SJCRH30 (cell line): ENCODE measurements at places on chromosomes 6 and 20.

- no peak for DNase-seq
Measured at GRCh38 chr6:31663126-31663960, 1.5 kb downstream of the GPANK1 start.

- DNase-seq, result no peak
Measured at GRCh38 chr20:53723621-53724020, 130.0 kb upstream of the ZNF217 start.

GRCh38 chr6:75065523-75065922 is 140.3 kb downstream of the COL12A1 start:
- no peak for DNase-seq

DNA sequence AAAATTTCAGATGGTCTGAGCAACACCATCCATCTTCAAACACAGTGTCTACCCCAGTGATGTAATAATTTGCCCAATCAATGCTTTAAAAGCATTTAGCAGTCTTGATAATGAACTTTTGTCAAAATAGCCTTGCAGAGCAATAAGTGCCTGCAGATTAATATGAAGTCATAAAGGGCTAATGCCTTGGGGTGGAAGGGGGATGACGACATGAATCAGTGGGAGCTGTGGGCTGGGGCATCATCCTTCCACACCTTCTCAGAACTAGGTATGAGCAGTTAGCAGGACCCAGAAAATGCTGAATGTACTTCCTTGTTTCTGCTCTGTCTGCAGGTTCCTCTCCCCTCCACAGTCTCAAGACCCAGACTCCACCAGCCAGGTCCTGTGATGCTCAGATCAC is 166.2 kb upstream of the MAFB start:
- DNase-seq, result no peak

- DNase-seq, result no peak
Measured at GRCh38 chr6:126805861-126806260, 312.6 kb upstream of the RSPO3 start.

DNA sequence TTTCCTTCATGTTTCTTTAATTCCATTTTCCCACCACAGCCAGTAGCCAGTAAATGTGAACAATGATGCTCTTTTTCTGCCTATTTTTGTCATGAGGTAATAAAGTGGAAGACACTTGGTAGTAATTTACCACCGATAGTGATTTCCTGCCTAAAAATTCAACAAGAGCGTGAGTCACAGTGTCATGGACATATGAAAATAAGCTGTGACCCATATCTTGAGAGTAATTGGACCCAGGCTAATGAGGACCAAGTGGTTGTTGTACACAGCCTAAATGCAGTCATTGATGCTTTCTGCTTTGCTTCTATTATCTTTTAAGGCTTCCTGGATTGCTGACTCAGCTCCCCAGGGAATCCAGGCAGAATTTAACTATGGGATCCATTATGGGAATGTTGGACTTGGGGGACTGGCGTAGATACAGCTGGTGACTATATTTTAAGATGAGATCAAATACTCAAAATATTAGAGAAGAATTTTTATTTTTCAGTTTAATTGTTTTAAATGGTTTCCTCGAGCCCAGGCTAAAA is 265.9 kb upstream of the FERMT1 start:
- no peak for DNase-seq

- no peak for DNase-seq
Measured at GRCh38 chr6:7147051-7147671, 39.4 kb downstream of the RREB1 start.
